Effector memory CD8-positive, alpha-beta T cell (primary cell): ENCODE measurements at places on chromosomes 2 and 18.

DNA sequence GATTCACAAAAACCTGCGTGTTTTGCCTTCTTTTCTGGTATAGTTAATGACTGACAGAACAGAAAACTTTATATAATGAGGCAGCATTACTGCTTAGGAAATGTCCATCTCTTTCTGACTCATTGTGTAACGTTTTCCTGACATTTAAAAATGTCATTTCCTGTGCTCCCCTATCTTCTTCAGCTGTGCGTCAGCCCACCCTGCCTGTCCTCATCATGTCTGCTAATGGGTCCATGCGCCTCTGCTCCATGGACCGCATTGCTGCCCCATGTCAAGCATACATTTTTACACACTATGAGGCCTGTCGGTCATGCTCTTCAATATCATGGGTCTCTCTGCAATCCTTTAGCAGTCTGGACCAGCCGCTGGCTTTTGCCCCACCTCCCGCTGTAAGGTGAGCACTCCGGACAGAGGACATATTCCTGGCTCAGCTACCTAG, 234.3 kb downstream of the CDCA7 start:
- DNase-seq: no peak
- no peak overlapping the region for H3K4me3 ChIP-seq
- H3K27me3 ChIP-seq: peaks cover 36% of the 10 kb centered on the region
- no peak overlapping the region for H3K27ac ChIP-seq
- no peaks in the 10 kb centered on the region for H3K4me1 ChIP-seq
- no peaks in the 10 kb centered on the region for H3K36me3 ChIP-seq

GRCh38 chr2:191401287-191401686, 156.1 kb downstream of the MYO1B start:
- H3K4me3 ChIP-seq: no peak overlapping the region
- H3K36me3 ChIP-seq: peaks cover 2% of the 10 kb centered on the region
- no peak for DNase-seq
- H3K27ac ChIP-seq: no peak overlapping the region

DNA sequence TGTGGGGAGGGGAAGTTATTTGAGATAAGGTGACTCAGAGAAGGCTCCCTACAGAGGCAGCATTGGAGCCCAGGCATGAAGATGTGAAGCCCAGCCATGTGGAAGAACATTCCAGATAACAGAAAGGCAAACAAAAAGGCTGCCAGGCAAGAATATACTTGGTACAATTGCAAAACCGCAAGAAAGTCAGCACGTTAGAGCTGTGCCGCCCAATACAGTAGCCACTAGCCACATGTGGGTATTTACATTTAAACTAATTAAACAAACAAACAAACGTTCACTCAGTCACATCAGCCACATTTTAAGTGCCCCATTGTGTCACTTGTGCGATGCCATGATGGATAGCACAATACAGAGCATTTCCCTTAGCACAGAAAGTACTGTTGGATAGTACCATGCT, 179.6 kb downstream of the SATB2 start:
- H3K36me3 ChIP-seq: no peaks in the 10 kb centered on the region
- no peaks in the 10 kb centered on the region for H3K4me1 ChIP-seq
- no peaks in the 10 kb centered on the region for H3K27me3 ChIP-seq

DNA sequence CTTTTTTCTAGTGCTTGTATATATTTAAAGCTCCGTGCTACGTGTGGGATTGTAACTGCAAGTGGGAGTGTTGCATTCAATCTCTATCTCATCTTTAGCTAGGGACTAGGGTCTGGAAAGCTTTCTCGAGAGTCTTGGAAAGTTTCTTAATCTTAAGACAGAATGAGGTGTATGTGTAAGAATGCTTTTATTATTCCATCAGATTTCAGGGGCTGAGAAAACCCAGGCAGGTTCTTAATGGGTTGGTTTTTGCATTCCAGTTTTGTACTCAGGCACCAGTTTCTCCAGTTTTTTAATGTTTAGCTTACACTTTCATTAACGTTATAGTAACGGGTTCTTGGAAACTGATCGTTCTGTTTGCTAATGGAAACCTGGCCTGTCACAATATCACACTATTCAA, 20.3 kb downstream of the MRPL19 start:
- no peak overlapping the region for H3K4me3 ChIP-seq
- no peaks in the 10 kb centered on the region for H3K27me3 ChIP-seq
- peaks cover 45% of the 10 kb centered on the region for H3K36me3 ChIP-seq
- H3K4me1 ChIP-seq: no peaks in the 10 kb centered on the region

GRCh38 chr2:60840880-60841279, 40.5 kb upstream of the REL start:
- no peak overlapping the region for H3K4me3 ChIP-seq
- H3K4me1 ChIP-seq: peaks cover 10% of the 10 kb centered on the region
- no peak for DNase-seq

- no peaks in the 10 kb centered on the region for H3K27me3 ChIP-seq
- H3K4me1 ChIP-seq: peaks cover 17% of the 10 kb centered on the region
- H3K27ac ChIP-seq: no peak overlapping the region
- no peak for DNase-seq
Measured at GRCh38 chr2:168355121-168355520, 101.0 kb upstream of the CERS6 start.
